AG10803 (cell line): ENCODE measurements at places on chromosomes 3 and 15.
A peak's percentile ranks its signal among the peaks of the same experiment; 100 is the strongest.

- peak; percentile 31 for DNase-seq
Measured at GRCh38 chr15:91456251-91456718, 356.2 kb downstream of the SV2B start.

DNA sequence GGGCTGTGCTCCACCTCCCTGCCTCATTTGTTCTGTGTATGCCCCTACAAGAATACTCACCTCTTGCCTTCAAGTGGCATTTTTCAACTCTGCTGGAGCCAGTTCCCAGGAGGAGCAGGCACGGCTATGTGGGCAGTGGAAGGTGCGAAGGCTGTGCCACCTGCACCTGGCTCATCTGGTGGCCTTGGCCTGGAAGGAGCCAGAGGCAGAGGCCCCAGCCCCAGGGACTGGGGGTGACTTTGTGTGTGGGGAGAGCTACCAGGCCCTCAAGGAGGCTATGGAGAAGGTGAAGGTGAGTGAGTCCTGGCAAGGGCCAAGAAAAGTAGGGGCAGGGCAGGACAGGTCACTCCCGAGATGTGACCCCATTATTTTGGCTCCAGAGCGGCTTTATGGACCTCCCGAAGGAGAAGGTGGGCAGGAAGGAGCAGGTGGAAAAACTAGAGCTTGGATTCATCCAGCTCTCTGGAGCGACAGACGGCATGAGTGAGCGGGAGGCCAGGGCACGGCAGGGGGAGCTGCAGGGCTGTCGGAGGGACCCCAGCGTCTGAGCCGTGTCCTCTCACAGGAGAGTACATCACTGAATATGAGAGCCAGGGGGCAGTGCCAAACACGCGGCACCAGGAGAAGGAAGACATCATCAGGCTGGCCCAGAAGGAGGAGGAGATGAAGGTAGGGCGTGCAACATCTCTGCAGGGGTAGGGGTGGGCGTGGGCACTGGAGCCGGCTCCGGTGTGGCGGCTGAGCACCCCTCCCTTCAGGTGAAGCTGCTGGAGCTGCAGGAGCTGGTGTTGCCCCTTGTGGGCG lies 57.3 kb upstream of the UBE2Q2 start:
- no peak for DNase-seq

DNA sequence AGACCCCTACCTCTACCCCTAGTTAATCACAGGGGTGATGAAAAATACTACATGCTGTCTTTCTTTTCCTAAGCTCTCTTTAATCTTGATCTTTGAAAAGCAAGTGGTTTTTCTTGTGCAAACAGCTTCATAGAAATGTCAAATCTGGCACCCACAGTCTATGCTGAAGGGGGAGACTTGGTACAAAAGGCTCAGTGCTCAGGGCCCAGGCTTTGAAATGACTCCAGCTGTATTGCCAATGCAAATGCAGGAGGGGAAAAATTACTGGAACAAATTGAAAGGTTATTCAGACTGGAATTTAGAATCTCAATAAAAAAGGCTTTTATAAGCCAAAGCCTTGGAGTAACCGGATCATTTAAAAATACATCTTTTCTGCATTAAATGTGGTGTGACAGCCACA lies 223.9 kb downstream of the LRTM1 start:
- DNase-seq = no peak

GRCh38 chr3:172726380-172726779 lies 15.5 kb upstream of the NCEH1 start:
- DNase-seq = no peak

DNA sequence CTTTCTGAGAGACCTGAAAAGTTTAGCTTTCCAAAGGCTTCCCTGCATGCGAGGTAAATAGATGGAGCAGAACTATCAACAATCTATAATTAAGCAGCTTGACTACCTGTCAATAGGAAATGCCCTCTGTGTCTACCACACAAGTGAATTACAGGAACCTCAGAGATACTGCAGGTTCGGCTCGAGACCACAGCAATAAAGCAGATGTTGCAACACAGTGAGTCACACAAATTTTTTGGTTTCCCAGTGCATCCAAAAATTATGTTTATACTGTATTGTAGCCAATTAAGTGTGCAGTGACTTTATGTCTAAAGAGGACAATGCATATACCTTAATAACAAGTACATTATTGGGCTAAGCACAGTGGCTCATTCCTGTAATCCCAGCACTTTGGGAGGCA lies 252.0 kb downstream of the UBE2E2 start:
- peak; percentile 83 for DNase-seq

DNA sequence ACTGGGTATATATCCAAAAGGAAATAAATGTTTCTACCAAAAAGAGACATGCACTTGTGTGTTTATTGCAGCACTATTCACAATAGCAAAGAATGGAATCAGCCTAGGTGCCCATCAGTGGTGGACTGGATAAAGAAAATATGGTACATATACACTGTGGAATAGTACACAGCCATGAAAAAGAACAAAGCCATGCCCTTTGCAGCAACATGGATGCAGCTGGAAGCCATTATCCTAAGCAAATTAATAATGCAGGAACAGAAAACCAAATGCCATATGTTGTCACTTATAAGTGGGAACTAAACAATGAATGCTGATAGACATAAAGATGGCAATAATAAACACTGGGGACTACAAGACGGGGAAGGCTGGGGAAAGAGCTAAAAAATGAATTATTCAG lies 102.9 kb downstream of the RPL39L start:
- DNase-seq = no peak

DNA sequence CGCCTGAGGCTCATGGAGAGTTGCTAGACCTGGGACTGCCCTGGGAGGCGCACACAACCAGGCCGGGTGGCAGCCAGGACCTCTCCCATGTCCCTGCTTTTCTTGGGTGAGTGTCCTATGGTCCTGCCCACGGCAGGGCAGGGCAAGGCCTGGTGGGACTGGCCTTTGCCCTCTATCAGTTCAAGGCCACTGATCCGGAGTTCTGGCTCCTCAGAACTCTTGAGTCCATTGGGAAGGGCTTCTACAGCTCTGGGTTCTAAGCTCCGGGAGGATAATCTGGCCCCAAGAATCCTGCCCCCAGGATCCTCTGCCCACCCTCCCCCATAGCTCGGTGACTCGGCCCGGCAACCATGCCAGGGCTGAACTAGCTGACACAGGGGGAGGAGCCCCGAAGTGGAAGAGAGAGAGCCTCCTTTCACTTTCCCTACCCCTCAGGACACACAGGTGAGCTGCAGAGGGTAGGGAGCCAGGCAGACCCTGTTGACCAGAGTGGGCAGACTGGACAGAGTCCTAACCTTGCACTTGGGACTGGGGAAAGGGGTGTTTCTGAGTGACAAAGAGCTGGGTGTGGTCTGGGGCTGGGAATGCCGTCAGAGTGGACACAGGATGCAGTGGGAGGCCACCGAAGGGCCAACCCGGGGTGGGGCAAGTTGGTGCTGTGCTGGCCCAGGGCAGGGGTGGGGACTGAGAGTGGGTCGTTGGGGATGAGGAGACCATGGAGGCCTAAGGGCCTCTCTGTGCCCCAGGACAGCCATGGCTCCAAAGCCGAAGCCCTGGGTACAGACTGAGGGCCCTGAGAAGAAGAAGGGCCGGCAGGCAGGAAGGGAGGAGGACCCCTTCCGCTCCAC lies 664 bp downstream of the PARP3 start:
- DNase-seq = peak; percentile 69

- DNase-seq = no peak
Measured at GRCh38 chr3:42498791-42499477, 3.5 kb upstream of the VIPR1 start.

GRCh38 chr15:58889363-58889762 lies 44.1 kb downstream of the SLTM start:
- DNase-seq = no peak

DNA sequence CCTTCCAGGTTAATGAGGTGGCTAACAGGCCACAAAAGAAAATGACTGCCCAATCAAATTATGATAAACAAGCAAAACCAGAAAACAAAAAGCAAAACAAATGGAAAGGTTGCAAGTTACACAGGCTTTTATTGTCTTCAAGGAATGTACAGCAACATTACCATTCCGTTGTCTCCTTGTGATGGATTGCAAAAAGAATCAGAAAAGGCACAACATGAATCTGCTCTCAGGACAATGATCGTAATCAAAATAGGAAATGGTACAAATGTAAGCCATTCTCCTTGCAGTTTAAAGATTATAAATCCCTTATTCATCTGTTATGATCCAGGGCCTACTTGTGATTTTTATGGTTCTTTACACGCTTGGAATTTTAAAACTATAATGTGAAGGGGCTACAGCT lies 125.8 kb downstream of the ECT2 start:
- no peak for DNase-seq

DNA sequence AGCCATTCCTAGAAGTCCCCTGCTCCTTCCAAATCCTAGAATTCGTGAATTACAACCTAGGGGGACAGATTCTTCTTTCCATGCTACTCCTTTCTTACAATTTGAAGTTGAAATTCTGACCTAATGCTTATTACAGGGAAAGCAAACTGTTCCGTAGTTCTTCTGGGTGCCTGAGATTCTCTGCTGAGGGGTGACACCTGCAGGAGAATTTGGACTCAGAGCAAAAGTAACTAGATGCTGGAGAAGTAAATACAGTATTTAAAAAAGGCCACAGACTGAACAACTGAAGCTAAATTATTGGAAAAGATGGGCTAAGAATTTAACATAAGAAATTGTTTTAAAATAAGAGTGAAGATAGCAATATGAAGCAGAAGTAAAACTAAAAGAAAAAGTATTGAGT lies 37.9 kb downstream of the ACAD9 start:
- DNase-seq = peak; percentile 5

GRCh38 chr15:41115652-41116115 lies 396 bp downstream of the INO80 start:
- peak; percentile 52 for DNase-seq

- DNase-seq = no peak
Measured at GRCh38 chr3:83438188-83438587, 1520.6 kb upstream of the CADM2 start.

DNA sequence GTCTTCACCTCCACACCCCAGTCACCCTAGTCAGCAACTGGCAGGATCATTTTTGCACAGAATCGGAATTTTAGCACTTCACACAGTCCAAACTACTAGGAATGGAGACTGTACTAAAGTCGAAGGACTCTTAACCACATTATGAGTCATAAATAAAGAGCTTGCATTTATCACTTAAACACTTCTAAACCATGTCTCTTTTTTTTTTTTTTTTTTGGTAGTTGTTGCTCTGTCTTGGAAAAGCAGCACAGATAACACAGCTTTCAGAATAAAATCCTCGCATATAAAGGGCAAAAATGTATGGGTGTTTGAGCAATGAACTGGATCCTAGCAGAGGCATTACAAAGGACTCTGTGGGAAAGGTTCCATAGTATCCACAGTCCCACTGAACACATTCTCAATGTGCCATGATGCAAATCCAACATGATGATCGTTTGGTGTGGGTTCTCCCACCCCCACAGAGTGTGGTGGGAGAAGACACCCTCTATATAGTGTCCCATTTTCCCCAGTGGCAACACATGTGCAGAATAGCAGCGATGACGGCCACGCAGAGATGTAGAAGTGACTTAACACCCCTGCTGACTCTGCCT lies 47.1 kb downstream of the FOXP1 start:
- DNase-seq = peak; percentile 85

- peak; percentile 8 for DNase-seq
Measured at GRCh38 chr3:155704771-155705559, 39.9 kb downstream of the PLCH1 start.

- no peak for DNase-seq
Measured at GRCh38 chr15:62568702-62569101, 403.6 kb upstream of the C2CD4B start.

DNA sequence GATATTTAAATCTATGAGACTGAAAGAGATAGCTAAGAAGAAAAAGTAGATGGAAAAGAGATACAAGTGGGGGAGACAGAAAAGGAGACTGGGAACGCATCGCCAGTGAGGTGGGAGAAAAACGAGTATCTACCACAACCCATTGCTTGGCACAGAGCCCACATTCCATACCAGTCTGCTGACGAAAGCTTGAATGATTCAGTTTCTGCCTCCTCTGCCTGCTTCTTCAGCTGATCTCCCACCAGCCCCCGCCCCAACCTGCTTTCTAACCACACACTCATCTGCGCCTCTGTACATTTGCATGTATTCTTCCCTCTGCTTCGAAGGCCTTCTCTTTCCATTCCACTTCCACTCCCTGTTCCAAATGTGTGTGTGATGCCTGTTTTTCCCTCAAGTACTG lies 188.1 kb downstream of the USP13 start:
- peak; percentile 31 for DNase-seq

- peak; percentile 6 for DNase-seq
Measured at GRCh38 chr3:192130534-192131132, 596.7 kb downstream of the FGF12 start.

DNA sequence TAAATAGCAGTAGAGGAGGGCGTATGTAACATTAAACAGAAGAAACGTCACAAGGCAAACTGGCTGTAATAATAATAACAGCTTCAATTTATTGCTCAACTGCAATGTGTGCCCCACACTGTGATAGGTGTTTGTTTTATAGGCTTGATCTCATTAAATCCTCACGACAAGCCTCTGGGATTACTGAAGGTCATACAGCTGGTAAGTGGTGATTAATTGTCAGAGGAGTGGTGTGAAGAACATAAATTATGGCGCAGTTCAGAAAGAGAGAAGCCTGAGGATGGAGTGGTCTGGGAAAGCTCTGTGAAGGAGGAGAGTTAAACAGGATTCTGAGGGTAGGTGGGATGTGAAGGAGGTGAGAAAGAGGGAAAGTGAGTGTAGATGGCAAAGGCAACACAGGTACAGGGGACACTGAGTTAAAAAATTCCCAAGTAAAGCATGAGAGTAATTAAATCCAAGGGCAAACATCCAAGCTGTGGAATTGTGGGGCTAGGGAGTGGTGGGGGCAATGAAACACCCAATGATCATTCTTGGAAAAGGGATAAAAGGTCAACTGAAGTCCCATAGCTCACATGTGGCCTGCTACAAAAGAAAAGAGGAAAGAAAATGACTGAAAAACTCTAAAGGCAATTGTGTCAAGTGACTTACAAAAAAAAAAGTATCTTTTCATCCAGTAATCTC lies 16.5 kb upstream of the GLCE start:
- DNase-seq = no peak

DNA sequence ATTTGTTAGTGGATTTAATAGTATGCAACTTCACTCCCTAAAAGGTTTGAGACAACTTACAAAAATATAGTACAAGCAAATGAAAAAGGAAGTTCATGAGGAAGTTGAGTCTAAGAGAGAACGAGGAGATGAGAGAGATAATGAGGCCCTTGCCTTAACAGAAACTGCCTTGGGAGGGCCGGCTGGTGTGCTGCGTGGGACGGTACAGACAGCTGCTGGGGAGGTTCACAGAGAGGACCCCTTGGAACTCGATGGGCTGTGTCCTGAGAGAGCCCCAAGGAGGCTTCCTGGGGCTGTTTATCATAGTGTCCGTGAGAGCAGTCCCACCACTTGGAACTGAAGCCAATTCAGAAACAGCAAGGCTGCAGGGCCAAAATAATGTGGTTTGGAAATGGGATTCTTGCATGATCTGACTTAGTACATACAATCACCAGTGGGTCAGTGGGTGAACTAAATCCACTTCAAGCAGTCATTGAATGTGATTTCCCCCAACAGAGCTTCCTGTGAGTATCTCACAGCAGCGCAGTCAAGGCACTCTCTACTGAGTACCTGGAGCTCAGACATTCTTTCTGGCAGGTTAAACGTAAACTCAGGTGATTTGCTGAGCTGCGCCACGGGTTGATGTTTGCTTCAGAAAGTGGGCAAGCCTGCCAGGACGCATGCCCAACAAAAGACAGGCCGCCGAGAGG lies 90.8 kb downstream of the CRTC3 start:
- no peak for DNase-seq

- DNase-seq = no peak
Measured at GRCh38 chr3:151276038-151276686, 2.2 kb downstream of the P2RY14 start.

GRCh38 chr3:194711286-194711685 lies 25.6 kb downstream of the FAM43A start:
- no peak for DNase-seq
